ENCODE measurements at places on chromosomes 6 and 20.

GRCh38 chr6:20001286-20001685, 164.1 kb downstream of the ID4 start:
- DNase-seq = no peak

DNA sequence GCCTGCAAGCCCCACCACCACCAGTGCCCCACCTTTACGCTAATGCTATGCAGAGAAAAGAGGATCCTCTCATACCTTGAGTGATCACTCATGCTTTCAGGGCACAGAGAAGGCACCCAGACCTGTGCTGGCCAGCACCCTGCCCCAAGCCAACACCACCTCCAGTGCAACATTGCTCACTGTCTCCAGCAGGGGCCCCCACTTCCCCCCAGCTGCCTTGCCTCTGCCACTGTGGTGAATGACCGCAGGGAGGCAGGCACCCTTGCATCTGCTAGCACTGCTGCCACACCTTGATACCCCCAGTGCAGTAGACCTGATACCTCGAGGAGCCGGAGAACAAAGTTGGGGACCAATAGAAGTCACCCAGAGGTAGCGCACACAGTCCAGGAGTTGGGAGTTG, 139.2 kb upstream of the PLN start:
- no peak for DNase-seq

DNA sequence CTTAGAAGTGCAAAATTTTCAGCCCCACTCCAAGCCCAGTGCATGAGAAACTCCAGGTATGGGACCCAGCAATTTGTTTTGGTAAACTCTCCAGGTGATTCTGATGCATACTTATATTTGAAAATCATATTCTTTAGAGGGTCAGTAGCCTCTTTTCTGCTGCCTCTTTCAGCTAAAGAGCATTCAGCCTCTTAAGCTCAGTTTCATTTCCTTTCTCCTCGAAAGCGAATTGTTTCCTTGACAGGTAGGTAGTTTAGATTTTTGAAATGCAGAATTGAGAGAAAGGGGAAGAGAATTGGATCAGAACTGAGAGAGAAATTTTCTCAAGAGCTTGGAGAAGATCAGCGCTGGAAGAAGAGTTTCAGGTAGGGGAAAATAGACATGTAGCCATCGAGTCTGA, 995.8 kb upstream of the FLRT3 start:
- no peak for DNase-seq

GRCh38 chr6:11917951-11918738, 94.0 kb upstream of the HIVEP1 start:
- DNase-seq = no peak

GRCh38 chr6:8192067-8192466, 89.7 kb upstream of the EEF1E1 start:
- no peak for DNase-seq

- no peak for DNase-seq
Measured at GRCh38 chr6:36827261-36828079, 11.8 kb downstream of the CPNE5 start.

- DNase-seq = peak; percentile 97
Measured at GRCh38 chr20:31719644-31720485, 2.8 kb downstream of the BCL2L1 start.

- DNase-seq = no peak
Measured at GRCh38 chr6:50824552-50824951, 5.9 kb downstream of the TFAP2B start.

DNA sequence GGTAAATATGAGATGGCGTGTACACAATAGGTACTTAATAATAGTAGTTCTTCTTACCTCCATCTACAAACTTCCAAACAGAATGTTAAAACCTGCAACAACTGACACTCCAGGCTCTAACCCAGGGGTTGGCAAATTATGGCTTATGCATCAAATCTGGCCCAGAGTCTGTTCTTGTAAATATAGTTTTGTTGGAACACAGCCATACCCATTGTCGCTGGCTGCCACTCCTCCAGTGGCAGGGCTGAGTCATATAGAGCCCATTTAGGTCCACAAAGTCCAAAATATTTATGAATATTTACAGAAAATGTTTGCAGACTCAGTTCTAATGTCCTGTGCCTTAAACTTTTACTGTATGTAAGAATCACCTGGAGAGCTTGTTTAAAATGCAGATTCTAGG, 69.9 kb upstream of the BTBD3 start:
- DNase-seq = no peak

- no peak for DNase-seq
Measured at GRCh38 chr20:38426006-38426897, 8.9 kb downstream of the SNHG17 start.

- DNase-seq = no peak
Measured at GRCh38 chr20:63966944-63967322, 2.8 kb downstream of the ZNF512B start.

DNA sequence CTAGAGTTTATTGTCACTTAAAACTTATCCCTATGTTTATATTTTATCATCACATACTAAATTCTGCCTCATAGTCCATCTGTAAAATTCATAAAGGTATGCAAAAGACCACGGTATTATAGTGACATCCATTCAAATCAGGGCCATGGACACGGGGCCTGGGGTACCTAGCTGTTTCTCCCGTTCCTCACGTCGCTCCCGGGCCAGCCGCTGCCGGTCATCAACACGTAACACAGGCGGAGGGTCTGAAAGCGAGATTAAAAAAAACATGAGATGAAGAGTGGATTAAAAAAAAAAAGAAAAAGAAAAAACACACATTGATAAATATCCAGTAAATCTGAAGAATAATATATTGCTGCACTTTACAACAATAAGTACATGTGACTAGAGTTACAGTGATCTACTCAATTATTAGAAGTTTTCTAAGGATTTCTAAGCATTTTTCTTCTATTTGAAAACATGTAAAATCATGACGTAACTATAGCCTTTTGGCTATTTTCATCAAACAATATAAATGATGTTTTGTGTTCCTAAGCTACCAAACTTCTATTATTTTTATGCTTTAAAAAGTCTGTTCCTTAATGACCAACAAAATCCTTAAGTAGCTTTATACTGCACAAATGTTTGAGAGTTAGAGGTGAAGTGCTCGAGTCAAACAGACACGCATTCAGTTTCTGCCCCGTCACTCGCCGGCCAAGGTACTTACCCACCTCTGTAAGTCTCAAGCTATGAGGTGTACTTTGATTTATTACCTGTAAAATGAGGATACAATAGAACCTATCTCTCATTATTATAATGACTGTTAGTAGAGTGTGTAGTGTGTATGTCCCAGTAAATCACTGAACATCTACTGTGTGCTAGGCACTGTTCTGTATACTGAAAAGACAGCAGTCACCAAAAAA, 122.1 kb upstream of the BCLAF1 start:
- DNase-seq = no peak

GRCh38 chr6:100456908-100457235, 7.8 kb downstream of the SIM1 start:
- no peak for DNase-seq

DNA sequence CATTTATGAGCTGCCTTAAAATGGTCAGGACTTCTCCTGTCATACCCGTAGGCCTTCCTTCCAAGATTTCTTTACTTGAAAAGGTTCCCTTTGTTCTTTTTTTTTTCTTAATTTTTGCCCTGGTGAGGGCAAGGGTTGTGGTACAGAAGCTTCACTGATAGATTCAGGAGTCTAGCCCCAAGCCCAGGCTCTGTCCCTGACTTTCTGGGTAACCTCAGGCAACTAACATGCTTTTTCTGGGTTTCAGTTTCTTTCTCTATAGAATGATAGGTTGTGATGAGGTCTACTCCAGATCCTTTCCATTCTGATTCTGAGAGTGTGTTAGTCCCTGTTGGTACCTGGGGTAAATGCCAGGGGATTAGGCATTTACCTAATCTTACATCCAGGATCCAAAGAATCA, 21.2 kb downstream of the SNPH start:
- no peak for DNase-seq

DNA sequence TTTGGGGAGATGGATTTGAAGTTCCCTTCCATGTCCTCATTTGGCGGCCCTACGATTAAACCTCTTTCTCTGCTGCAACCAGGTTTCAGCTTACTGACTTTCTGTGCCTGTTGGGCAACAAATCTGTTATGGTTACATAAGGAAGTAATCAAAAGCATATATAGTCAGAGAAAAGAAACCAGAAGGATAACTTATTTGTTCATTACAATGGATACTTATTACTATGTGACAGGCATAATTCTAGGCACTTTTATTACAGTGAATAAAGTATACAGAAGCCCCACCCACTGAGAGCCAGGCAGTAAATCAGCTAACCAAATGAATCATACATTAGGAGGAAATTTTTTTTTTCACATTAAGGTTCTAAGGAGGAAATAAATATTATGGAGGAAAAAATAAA, 9.6 kb upstream of the TRIM31 start:
- no peak for DNase-seq

DNA sequence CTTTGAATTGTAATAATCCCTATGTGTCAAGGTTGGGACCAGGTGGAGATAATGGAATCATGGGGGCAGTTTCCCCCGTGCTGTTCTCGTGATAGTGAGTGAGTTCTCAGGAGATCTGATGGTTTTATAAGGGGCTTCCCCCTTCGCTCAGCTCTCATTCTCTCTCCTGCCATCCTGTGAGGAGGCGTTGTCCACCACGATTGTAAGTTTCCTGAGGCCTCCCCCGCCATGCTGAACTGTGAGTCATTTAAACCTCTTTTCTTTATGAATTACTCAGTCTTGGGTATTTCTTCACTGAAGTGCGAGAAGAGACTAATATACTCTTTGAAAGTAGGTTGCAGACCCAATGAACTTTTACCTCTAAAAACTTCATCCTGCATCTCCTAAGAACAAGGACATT, 39.2 kb upstream of the KCNG1 start:
- DNase-seq = no peak

GRCh38 chr6:21462519-21462852, 131.1 kb upstream of the SOX4 start:
- no peak for DNase-seq

GRCh38 chr20:34891166-34892062, 15.0 kb downstream of the ACSS2 start:
- no peak for DNase-seq

- peak; percentile 69 for DNase-seq
Measured at GRCh38 chr20:45890077-45890984, 677 bp downstream of the NEURL2 start.

DNA sequence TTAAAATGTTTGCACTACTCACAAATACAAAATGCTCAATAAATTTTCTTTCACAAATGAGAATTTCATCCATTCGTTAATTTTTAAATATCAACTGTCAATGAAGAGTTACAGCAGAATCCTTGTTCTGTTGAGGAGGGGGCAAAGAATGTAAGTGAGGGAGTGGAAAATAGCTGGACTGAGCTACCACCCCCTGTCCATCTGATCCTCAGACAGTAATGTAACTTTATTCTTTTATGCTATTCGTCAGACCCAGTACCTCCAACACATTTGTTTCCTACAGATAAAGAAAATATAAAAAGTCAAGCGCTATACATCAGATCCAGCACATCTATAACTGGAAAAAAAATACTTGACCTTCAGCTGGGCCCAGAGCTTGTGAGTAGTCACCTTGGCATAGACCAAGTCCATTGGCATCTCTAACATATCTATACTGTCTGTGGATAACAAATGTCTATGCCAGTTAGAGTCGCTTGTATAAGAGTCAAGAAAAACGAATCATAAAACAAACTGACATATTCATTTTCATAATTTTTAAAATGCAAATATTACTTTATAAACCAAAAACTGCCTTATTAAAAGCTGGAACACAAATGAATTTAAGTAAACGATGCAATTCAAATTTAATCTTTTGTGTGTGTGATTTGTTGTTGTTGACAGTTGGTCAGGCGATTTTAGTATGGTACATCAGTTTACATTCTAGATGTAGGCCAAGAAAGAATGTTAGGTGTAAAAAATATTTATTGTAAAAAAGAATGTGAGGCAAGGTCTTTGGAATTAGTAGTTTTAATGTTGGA, 57.2 kb upstream of the HFE start:
- no peak for DNase-seq

DNA sequence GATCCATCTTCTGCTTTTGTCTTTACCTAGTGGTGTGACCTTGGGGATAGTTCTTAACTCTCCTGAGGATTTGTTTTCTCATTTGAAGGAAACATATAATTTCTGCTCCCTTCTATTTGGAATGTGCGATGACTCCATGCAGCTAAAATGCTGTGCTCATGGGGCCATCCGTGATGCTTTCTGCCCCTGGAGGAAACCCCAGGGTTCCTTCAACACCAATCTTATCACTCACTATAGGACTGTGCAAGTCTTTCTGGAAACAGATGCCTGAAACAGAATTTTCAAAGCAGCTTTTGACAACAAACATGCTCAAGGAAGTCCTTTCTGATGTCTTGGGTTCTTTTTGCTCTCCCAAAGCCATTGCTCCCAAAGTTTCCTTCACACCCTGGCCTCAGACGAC, 128.8 kb upstream of the GGTLC1 start:
- no peak for DNase-seq

- DNase-seq = no peak
Measured at GRCh38 chr6:43891072-43891870, 121.3 kb downstream of the VEGFA start.

- DNase-seq = no peak
Measured at GRCh38 chr6:130852844-130853554, 25.8 kb downstream of the SMLR1 start.

- DNase-seq = no peak
Measured at GRCh38 chr20:15195378-15195777, 858.0 kb upstream of the FLRT3 start.

GRCh38 chr6:123467392-123467791, 169.4 kb downstream of the TRDN start:
- DNase-seq = peak; percentile 6

DNA sequence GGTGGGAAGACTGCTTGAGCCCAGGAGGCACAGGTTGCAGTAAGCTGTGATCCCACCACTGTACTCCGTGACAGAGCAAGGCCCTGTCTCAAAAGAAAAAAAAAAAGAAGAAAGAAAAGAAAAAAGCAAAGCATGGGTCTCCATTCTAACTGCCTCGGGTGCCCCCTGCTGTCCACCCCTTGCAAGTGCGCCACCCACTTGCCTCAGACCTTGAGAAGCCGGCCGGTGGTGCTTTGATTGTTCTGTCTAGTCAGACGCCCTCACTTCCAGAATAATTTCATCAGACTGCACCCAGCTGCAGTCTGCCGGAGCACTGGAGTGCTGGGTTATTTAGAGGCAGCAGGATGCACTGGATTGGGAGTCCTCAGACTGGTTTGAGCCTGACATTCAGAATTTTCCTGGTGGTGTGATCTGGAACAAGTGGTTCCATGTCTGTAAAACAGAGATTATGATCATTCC, 17.6 kb upstream of the TM9SF4 start:
- peak; percentile 93 for DNase-seq

DNA sequence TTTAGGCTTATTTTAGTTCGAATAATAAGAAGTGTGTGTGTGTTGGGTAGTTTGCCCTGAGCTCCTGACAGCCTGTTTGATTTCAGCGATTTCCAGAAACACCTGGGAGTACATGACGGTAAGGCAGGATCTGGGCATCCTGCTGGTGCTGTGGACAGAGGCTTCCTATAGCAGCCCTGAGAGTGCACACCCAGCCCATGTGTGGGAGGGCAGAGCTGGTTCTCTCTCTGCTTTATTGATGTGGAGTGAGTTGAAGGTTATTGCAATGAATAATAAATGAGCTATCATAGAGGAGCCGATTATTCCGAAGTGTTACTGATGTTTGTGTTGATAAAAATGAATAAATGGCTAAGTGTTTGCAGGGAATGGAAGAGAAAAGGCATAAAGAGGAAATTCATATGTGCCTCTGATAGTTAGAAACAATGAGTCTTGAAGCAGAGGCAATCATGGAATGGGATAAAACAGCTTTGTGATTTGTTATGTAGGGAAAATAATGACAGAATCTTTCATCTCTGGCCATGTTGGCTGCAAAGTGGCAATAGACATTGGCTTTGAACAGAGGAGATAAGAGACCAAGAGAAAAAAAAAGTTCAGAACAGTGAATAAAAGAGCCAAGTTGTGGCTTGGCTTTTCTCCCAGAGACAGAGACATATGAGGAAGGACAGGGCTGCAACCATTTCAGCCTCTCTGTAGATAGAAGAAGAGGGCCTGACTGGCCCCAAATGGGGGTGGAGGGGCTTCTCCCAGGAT, 166.2 kb upstream of the CHD6 start:
- no peak for DNase-seq

Data from HAP-1 (cell line).